ENCODE measurements at places on chromosomes 6 and 20. TPM values are rescaled to one million over a fixed set of nuclear protein-coding genes. Genes with fewer than 3 reads are reported as not detected.

DNA sequence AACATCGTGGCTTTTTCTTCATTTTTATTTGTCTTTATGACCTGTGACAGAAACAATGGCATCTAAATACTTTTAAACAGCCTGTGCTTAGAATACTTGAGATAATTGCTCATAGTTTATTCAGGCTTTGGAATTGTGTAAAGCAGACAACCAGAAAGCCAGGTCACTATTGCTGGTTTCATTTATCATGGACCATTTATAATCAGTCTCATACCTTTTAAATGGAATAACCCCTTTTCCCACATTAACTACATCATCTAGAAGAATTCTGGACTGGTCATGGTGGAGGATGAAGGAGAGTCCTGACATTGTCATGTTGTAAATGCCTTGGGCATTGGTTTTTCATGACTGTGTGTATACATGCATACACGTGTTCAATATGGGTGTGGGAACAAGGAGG lies 661.5 kb downstream of the EPM2A start:
- DNase-seq, result no peak
- no peaks in the 10 kb centered on the region for H3K27me3 ChIP-seq
- no peaks in the 10 kb centered on the region for H3K4me1 ChIP-seq
- no peaks in the 10 kb centered on the region for H3K36me3 ChIP-seq

- H3K4me3 ChIP-seq, result no peak overlapping the region
- peak; percentile 19 for DNase-seq
- H3K4me1 ChIP-seq, result no peaks in the 10 kb centered on the region
- peaks cover 2% of the 10 kb centered on the region for H3K27me3 ChIP-seq
- no peak overlapping the region for H3K27ac ChIP-seq
These were observed 8.1 kb upstream of the TSPYL1 start for GRCh38 chr6:116287689-116288282.

The CGA gene
- total RNA-seq, result not detected

- H3K4me1 ChIP-seq, result no peaks in the 10 kb centered on the region
- DNase-seq, result no peak
- H3K27ac ChIP-seq, result no peak within 1 kb of the TSS
- H3K36me3 ChIP-seq, result no peaks in the 10 kb centered on the region
These were observed at the start of gene TAAR6 for GRCh38 chr6:132570221-132570777. Gene TAAR6 (plus strand): TSS chr6:132570322. CDS start chr6:132570322, 0 bp downstream.

The CLVS2 gene
- not detected for total RNA-seq

GRCh38 chr6:46736906-46737305 lies 1.7 kb upstream of the PLA2G7 start:
- no peaks in the 10 kb centered on the region for H3K4me1 ChIP-seq
- H3K27ac ChIP-seq, result no peak overlapping the region
- no peaks in the 10 kb centered on the region for H3K27me3 ChIP-seq
- no peak overlapping the region for H3K4me3 ChIP-seq
- H3K36me3 ChIP-seq, result no peaks in the 10 kb centered on the region

DNA sequence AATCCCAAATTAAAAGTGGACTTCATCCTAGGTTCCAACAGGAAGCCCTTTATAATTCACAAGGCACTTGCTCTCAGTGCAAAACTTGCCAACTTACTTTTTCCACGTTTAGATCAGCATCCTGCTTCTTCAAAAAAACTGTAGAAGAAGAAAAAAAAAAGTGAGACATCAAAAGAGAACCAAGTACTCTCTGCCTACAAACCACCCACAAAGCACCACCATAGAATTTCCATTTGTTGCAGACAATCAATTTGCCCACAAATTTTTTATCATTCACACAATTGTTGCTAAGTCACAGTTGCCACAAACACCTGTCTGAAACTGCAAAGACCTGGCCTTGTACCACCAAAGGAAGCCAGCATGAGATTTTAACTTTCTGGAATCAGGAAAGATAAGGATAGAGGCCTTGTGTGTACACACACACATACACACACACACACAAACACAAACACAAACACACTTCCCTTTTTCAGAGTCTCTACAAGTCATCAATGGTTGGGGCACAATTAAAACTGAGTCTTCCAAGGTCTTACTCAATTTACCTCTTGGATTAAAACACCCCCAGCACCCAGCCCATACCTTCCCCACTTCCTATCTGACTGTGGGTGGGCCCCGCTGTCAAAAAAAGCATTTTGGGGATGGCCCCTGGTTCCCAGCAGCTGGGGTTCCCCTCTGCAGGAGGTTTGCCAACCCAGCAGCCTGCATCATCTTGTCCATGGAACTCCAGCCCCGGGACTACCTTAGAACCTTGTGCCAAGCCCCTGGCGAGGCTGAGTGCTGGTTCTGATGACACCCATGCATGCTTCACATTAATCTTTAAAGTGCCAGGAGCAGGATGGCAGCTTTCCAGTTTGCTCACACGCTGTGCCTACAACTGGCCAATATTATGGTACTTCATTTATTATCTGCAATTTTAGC lies 26.5 kb downstream of the FYN start:
- H3K27ac ChIP-seq, result peak overlapping the region; percentile 62
- no peaks in the 10 kb centered on the region for H3K36me3 ChIP-seq
- peak; percentile 81 for DNase-seq
- H3K4me3 ChIP-seq, result no peak overlapping the region

DNA sequence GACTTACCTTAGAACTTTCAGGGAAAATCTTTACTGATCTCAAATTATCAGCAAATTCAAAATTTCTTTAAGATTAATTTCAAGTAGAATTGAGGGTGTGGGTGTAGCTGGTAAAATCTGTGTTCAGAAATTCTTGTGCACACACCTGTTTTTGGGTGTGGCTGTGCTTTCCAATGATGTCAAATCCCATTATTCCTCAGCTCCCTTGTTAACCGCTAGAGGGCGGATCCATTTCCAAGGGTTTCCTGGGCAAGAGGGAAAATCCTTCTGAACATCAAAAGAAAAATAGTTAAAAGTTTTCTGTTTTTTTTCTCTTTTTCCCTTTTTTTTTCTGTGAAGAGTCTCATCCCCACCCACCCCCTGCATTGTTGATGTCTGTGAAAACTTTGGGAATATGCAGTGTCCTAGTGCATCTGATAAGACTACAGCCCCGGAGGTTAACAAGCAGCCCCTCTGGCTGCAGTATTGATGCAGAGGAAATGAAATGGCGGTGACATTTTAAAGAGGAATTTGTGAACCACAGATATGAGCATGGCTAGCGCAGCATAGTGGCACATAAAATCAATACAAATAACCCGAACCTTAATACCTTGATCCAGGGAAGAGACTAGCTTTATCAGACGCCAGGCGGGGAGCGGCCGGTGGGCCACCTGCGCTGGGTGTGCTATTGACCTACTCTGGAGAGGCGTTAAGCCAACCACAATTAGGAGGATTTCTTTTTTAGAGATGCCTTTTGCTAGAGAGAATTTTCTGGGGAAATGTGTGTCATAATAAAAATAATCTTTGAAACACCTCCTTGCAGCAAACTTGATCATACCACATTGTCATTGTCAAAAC lies 130.9 kb downstream of the FOXA2 start:
- H3K27me3 ChIP-seq, result no peaks in the 10 kb centered on the region
- no peak overlapping the region for H3K27ac ChIP-seq
- H3K4me1 ChIP-seq, result no peaks in the 10 kb centered on the region
- DNase-seq, result no peak

GRCh38 chr20:44187054-44187771 lies at the start of gene JPH2:
Gene JPH2 (minus strand): TSS chr20:44187188. CDS start chr20:44186705, 483 bp downstream.
- H3K4me3 ChIP-seq, result no peak within 1 kb of the TSS
- peaks cover 11% of the 10 kb centered on the region for H3K4me1 ChIP-seq
- DNase-seq, result no peak
- no peaks in the 10 kb centered on the region for H3K36me3 ChIP-seq
- H3K27me3 ChIP-seq, result peaks cover 12% of the 10 kb centered on the region

- peak overlapping the region; percentile 95 for H3K27ac ChIP-seq
- no peaks in the 10 kb centered on the region for H3K27me3 ChIP-seq
- H3K4me3 ChIP-seq, result peak overlapping the region; percentile 89
- peaks cover 32% of the 10 kb centered on the region for H3K4me1 ChIP-seq
- DNase-seq, result peak; percentile 97
These were observed 540 bp upstream of the CD164 start for GRCh38 chr6:109382576-109383437.

- no peak overlapping the region for H3K4me3 ChIP-seq
- H3K36me3 ChIP-seq, result no peaks in the 10 kb centered on the region
- H3K4me1 ChIP-seq, result no peaks in the 10 kb centered on the region
- no peak overlapping the region for H3K27ac ChIP-seq
These were observed 904.3 kb upstream of the FLRT3 start for GRCh38 chr20:15241681-15242080.

Measured in naive thymus-derived CD4-positive, alpha-beta T cell (primary cell).